RPMI7951 (cell line): ENCODE measurements at places on chromosomes 2 and 18. TPM values are rescaled to one million over a fixed set of nuclear protein-coding genes. Genes with fewer than 3 reads are reported as not detected.

DNA sequence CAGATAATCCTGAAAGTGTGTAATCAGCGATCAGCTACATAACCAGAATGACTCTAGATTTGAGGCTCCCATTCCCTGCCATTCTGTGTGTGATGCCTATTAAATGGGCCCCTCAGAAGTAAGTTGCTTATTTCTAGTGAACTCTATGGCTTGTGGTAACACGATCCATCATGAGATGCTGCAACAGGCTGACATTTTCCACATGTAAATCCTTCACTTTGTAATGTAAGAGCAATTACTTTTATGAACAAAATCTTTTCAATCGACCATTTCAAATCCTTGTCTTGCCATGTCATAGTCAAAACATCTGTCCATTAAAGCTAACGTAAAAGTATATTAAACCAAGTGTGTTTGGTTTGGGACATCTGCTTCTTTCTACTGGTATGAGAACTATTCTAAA lies 175.9 kb upstream of the ETAA1 start:
- DNase-seq: no peak

ADAM23 gene
- not detected in 2 replicates for total RNA-seq

LDAH gene
- total RNA-seq: 23.2 and 24.3 TPM in 2 replicates

DNA sequence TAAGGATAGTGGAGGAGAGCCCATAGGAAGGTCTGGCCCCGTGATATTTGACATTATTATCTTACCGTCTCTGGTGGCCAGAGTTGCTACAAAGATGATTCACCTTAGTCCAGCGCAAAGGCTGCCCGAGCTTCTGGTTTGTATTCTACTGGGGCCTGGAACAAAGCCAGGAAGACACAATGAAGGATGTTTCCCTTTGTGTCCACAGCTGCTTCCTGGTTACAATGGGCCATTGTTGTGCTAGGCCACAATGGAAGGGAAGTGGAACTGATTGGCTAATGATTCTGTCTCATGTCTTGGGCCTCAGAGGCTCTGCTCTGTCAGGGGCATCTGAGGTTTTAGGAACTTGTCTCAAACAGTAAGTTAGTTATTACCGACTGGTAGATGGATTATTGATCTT lies 132.2 kb downstream of the TDRD15 start:
- DNase-seq: peak; percentile 11

GRCh38 chr2:196954001-196954400 lies 27.5 kb upstream of the PGAP1 start:
- DNase-seq: no peak

ZNF385B gene
- 0.48 TPM in 1 of 2 replicates, not detected in the other for total RNA-seq

COL6A3 gene
- total RNA-seq: 3.6 and 4.1 TPM in 2 replicates

DNA sequence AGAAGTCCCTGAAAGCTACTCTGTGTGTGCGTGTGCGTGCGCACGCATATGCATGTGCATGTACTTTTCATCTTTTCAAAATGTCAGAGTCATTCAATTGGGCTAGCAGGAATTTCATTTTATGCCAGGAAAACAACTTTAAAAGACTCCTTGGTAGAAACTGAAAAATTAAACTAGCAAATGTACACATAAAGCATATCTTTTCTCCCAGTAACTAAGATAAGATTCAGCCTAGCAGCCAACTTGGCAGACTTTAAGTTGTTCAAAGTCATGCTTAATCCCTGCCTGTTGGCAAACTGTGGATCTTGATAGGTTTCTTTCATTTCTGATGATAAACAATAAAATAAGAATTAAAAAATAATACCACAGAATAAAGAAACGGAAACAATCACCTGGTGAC lies 1129.1 kb downstream of the LRP1B start:
- DNase-seq: no peak

DNA sequence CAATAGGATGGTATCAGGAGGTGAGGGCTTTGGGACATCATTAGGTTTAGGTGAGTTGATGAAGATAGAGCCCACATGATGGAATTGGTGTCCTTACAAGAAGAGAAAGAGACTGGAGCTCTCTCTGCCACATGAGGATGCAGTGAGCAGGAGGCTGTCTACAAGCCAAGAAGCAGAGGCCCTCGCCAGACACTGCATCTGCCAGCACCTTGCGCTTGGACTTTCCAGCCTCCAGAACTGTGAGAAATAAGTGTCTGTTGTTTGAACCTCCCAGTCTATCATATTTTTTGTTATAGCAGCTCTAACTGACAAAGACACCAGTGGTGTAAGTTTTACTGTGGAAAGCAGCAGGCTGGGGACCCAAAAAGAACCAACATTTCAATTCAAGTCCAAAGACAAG lies 571.1 kb upstream of the ID2 start:
- DNase-seq: no peak

DNA sequence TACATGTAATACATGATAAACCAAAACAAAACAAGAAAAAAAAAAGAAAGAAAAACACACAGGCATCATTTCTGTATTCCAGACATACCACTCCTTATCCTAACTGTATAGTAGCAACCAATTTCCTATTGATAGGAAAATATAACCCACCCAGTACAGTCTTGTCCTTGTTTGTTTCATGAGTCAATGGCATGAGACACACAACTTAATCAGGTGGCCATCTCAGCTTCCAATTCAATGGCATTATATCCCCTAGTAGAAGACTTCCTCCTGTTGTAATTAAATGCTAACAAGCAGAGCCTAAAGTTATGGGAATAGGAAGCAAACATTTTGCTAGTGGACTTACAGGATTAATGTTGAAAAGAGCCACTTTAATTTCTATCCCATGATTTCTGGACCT lies 121.0 kb upstream of the NOL4 start:
- DNase-seq: no peak

GRCh38 chr2:157488877-157489276 lies 45.0 kb upstream of the CYTIP start:
- DNase-seq: peak; percentile 8

NCK2 gene
- total RNA-seq: 32.4 and 34.5 TPM in 2 replicates

GPR17 gene
- total RNA-seq: 0.29 and 0.84 TPM in 2 replicates
